ENCODE measurements at places on chromosomes 12 and 14.

- DNase-seq: no peak
These were observed 22.9 kb upstream of the KTN1 start for GRCh38 chr14:55556929-55557623.

GRCh38 chr14:101025696-101026095 is 122.2 kb upstream of the RTL1 start:
- no peak for DNase-seq

GRCh38 chr14:65431951-65432350 is 19.4 kb downstream of the FUT8 start:
- no peak for DNase-seq

DNA sequence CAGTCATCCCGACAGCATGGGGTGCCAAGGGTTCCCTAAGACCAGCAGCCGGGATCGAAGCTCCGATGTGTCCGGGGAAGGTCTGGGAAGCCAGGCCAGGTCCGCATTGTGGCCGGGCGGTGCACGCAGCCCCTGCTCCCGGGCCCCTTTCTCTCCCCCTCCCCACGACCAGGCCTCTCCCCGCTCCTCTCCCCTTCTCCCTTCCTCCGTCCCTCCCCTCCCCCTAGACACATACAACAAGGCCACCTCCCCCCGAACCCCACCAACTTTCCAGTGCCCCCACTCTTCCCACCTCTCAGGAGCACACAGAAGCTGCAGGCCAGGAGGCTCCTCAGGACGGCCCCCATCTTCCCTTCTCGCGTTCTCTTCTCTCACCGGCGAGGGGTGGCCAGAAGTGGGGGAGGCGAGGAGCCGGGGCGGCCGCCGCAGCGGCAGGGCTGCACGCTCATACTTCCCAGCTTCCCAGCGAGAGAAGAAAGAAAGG is 413 bp downstream of the LRP6 start:
- no peak for DNase-seq

DNA sequence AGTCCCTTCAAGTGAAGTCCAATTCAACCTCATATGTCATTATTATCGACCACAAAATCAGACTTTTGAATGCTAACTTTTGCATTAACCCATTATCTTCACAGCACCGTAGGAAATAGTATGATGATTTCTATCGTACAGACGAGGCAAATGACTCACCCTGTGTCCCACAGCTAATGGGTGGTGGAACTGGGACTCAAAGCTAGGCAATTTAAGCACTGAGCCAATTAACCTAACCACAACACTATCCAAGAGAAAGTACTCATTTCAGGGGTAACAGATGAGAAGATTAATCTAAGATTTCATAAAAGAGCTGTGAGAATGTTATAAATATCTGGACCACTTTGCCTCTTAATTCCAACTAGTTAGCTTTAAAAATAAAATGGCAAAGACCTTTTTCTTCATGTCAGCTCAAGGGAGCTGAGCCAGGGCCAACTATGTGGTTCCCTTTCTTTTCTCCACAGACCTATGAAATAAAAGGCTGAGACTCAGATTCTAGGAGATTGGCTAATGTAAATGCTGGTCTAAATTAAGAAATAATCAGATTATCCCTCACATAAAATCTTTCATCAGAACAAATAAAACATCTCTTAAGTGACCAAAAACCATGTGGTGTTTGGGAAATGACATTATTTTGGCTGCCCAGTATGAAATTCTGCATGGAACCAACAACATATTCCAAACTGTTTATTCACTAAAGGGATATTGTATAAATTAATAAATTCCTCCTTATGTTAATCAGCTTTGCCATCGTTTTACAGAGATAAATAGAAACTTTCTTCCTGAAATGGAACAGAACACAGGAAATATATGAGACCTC is 4.9 kb downstream of the PTGER2 start:
- no peak for DNase-seq

- no peak for DNase-seq
These were observed 70.9 kb upstream of the ETV6 start for GRCh38 chr12:11578461-11578993.

- no peak for DNase-seq
These were observed 391.6 kb downstream of the TMEM121 start for GRCh38 chr14:105917933-105918436.

DNA sequence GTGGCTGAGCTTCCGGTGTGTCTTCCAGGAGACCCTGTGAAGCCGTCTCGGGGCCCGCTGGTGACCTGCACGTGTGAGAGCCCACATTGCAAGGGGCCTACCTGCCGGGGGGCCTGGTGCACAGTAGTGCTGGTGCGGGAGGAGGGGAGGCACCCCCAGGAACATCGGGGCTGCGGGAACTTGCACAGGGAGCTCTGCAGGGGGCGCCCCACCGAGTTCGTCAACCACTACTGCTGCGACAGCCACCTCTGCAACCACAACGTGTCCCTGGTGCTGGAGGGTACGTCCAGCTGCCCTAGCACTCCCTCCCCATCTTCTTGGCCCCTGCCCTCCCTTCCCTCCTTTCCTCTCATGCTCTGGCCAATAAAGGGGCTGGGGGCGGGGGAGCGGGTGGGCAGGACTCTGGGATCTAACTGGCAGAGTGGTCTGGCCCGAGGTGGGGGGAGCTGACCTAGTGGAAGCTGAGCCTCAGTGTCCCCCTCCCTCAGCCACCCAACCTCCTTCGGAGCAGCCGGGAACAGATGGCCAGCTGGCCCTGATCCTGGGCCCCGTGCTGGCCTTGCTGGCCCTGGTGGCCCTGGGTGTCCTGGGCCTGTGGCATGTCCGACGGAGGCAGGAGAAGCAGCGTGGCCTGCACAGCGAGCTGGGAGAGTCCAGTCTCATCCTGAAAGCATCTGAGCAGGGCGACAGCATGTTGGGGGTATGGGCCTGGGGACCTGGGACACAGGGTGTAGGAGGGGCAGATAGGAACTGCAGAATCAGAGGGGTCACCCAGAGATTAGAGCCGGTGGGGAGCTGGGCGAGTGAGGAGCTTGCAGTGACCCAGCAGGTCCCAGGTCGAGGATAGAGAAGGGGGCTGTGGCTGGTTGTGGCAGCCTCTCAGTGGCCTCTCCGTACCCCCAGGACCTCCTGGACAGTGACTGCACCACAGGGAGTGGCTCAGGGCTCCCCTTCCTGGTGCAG is 6.0 kb downstream of the ACVRL1 start:
- no peak for DNase-seq

GRCh38 chr12:132445884-132446632 is 43.9 kb upstream of the FBRSL1 start:
- peak; percentile 71 for DNase-seq

GRCh38 chr12:39123580-39124253 is 218.3 kb upstream of the CPNE8 start:
- no peak for DNase-seq

GRCh38 chr12:125249932-125250331 is 184.7 kb downstream of the AACS start:
- DNase-seq: no peak

DNA sequence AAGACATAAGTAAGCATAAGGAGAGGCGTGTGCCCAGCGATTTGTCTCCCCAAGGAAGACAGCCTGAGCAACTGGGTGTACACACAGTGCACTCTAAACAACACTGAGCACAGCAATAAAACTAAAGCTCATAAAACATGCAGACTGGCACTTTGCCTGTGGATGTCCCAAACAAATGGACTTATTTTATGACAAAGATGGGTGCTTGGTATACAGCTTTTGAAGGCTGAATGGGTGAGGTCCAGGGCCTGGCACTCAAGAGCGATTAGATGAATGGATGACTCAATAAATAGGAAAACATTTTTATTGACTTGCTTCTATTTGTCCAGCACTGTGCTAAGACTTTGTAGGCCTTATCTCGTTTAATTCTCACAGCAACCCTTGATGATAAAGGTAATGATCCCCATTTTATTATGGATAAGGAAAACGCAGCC is 28.5 kb downstream of the LGMN start:
- DNase-seq: no peak

DNA sequence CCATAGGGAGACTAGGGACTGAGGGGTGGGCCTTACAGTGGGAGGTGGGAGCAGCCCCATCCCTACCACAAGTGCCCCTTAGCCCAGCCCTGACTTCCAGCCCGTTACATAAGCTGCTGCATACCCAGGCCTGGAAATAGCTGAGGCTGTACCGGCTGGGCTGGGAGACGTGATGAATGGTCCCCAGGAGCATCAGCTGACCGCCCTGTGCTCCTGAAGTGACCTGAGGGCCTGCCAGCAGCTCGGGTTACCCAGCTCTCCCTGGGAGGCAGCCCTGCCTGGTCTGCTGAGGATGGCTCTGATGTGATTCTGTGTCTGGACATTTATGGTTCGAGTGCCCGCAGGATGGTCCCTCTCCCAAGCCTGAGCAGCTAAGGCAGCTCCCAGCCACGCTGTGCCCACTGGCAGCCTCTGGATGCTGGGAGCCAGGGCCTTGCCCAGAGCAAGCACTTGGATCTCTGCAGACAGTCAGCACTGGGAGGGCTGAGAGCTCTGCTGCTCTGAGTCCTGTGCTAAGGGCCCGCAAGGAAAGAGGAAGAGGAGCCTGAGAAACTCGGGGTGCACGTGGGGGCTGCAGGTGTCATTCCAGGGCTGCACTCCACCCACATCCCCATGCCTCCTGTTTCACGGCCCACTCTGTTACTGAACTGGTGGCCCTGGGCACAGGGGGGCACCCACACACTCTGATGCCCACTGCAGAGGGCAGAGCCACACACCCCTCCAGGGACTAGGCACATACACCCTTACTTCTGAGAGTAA is 20.5 kb downstream of the TAMALIN start:
- DNase-seq: no peak

GRCh38 chr14:63496837-63497400 is 46.3 kb downstream of the PPP2R5E start:
- no peak for DNase-seq

GRCh38 chr12:102543494-102544485 is 63.4 kb upstream of the IGF1 start:
- no peak for DNase-seq

DNA sequence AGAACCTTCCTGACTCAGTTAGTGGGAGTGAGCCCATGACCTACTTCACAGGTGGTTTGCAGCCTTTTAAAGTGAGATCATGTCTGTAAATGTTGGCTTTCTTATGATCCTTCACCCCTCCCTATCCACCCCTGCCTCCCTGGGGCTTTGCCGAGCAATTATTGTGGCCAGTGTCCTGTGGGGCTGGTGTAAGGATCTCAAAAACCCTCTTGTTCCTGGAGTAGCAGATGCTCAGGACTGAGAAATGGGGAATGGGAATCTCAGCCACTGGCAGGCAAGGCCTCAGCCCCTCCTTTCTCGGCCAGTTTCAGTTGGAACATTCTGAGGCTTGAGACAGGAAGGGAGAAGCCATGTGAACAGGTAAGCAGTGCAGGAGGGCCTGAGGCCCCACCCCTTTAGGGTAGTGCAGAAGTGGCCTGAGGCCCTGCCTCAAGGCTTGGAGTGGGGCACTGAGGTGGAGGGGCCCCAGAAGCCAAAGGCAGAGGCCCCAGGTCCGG is 53.8 kb downstream of the PLEKHG3 start:
- DNase-seq: peak; percentile 16

GRCh38 chr12:18895946-18896345 is 158.0 kb downstream of the CAPZA3 start:
- DNase-seq: no peak

DNA sequence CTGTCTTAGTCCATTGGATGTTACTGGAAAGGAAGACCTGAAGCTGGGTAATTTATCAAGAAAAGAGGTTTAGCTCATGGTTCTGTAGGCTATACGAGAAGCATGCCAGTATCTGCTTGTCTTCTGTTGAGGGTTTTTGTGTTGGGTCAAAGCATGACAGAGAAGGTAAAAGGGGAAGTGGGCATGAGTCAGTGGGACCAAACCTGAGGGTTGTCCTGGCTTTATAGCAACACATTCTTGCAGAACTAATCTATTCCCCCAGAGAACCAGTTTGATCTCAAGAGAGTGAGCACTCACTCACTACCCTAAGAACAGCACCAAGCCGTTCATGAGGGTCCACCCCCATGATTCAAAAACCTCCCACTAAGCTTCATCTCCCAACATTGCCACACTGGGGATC is 19.0 kb upstream of the KRAS start:
- no peak for DNase-seq

DNA sequence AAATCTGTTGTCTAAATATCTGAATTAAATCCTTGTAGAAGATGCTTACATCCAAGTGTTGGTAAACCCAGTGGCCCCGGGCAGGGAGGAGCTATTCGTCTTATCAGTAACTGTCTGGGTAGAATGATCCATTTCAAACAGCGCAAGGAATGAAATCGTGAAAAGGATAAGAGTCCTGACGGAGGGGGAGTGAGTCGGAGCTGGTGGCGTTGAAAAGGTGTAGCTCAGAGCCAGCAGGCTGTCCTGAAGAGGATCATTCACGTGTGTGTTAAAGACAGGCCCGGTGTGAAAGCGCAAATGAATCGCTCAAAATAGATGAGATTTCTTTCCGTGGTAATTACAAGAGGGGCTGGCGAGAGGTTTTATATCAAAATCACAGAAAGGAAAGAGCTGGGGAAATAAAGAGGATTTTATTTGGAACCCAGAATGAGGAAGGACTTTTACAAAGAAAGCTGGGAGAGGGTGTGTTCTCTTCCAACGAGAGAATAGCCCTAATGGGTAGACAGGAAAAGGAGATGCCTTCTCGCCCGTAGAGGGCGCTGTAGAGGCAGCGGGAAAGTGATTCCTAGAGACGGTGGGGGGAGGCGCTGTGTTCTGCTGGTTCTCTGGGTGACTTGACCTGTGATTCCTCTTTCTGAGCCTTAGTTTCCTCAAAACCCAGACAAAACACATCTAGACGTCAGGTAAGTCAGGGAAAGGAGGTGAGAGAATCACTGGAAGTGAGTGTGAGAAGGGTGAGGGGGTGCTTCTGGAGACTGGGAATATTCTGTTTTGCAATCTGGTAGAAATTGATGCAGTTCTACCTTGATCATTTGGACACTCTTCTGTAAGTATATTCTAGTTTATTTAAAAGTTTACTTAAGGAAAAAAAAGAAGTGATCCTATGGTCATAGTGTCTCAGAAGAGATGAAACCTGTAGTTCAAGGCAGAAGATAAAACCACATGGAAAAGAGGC is 39.3 kb downstream of the SRRM4 start:
- DNase-seq: no peak

DNA sequence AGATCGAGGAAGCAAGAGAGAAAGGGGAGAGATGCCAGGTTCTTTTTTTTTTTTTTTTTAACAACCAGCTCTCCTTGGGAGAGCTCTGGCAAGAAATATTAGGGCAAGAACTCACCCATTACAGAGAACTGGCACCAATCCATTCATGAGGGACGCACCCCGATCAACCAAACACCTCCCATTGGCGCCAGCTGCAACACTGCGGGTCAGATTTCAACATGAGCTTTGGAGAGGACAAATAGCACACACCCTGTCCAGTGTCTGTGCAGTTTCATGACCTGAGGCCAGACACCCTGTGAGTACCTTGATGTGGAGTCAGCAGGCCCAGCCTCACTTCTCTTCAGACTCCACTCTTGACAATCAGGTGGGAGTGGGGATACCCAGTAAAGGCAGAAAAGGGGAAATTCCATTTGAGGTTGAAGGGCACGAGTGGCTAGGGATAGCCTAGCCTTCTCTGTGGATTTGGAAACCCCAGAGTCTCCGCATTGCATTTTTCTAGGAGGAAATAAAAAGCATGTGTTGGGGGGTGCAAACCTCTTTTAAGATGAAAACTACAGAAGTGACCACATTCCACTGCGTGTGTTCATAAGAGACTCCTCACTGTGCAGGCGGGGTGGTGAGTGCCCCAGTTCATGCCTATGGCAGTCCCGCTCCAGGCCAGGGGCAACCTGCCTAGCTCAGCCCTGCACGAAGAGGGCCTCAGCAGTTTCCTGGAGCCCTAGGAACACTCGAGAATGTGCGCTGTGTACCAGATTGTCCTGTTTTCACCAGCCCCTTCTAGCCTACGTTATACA is 42.4 kb upstream of the GPATCH2L start:
- DNase-seq: no peak

Data from activated CD4-positive, alpha-beta T cell treated with anti-CD3 and anti-CD28 coated beads, Interleukin-2, amount 50 U/mL, for 1 hour (primary cell).